AG09319 (cell line): ENCODE measurements at places on chromosomes 6 and 20.

DNA sequence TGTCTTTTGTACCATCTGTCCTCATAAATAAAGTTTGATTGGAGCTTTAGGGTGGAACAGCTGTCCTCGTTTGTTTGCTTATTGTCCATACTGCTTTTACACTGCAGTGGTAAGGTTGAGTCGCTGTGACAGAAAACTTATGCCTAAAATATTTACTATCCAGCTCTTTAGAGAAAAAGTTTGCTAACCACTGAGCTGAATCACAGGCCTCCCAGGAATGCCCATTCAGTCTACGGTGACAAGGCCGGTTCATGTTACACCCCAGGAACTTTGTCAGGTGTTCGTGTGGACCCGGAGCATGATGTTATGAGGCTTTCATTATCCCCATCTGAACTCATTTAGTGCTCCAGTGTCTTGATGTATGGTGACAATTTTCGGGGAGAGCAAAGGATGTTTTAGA, 401.1 kb downstream of the SAMD5 start:
- no peak for DNase-seq

DNA sequence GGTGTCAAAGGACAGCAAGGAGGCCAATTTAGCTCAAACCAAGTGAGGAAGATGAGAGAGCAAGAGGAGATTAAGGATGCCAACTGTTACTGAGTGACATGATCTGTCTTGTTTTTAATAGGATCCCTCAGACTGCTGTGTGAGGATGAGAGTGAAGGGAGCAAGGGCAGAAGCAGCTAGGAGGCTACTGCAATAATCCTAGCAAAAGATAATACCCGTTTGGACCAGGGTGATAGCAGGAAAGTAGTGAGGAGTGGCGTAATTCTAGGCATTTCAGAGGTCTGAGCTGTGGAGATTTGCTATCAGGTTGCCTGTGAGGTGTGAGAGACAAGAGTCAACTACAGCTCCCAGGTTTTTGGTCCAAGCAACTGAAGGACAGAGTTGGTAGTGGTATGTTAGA, 14.7 kb downstream of the UBE2V1 start:
- no peak for DNase-seq

DNA sequence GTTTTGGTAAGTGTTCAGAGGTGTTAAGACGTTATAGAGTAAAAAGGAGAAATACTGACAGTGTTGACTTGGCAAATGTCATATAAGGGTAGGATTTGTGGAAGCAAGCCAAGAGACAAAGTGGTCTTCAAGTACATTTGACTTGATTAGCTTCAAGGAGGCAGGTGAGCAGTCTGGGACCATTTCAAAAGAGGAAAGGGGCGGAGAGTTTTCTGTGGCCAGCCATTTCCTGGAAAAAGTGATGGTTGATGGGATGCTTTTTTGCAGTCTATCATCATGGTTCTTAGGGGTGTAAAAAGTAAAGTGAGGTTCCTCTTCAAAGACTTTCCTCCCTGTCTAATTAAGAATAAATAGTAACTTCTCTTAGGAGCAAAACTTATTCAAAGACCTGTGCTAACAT, 28.7 kb downstream of the FKBP1A start:
- no peak for DNase-seq

- no peak for DNase-seq
Measured at GRCh38 chr6:122609881-122610689, at the start of gene PKIB. Gene PKIB (plus strand): TSS chr6:122610405. CDS start chr6:122717795, 107,390 bp downstream.

DNA sequence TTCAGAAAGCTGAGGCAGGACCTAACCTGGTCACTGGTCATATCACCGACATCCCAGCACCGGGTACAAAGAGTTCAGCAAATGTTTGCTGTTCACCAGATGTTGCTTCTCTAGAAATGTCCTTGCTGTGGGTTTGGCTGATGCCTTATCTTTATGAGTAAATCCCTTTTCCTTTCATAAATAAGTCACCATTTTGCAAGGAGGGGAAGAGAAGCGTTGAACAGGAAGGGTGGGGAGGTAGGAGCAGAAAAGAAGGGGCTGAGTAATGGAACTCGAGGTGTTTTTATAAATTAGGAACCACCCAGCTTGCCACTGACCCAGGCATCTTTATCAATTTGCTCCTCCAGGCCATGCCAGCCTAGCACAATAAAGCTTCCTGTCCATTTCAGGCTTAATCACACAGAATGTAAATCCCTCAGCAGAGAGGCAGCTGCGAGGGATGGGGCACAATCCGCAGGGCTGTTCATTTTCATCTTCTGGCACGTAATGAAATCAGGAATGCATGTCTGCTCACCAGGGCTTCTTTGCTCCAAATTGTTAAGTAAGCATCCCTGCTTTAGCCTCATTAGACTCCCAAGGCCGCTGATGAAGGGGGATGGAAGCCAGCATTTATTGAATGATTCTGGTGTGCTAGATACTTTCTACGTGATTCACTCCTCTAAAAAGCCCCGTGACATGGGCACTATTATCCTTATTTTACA, 371.9 kb upstream of the CHD6 start:
- no peak for DNase-seq

GRCh38 chr20:728256-728944, 39.9 kb downstream of the SLC52A3 start:
- no peak for DNase-seq

DNA sequence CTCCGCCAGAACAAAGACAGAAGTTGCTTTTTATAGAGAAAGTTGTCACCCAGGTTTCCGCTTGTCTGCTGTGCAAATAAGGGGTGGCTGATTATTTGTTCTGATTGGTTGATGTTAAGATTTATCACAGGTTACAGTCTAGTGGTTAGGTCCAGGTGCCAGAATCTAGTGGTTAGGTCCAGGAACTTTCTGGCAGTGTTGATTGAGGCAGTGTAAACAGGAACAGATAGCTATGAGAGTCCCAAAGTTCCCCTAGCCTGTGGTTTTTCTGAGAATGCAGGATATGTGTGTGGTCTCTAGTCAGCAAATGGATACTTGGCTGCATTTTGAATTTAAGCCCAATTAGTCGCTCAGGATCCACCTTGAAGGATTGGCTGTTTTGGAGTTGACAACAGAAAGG, 148.0 kb downstream of the TMEM200A start:
- peak; percentile 25 for DNase-seq

DNA sequence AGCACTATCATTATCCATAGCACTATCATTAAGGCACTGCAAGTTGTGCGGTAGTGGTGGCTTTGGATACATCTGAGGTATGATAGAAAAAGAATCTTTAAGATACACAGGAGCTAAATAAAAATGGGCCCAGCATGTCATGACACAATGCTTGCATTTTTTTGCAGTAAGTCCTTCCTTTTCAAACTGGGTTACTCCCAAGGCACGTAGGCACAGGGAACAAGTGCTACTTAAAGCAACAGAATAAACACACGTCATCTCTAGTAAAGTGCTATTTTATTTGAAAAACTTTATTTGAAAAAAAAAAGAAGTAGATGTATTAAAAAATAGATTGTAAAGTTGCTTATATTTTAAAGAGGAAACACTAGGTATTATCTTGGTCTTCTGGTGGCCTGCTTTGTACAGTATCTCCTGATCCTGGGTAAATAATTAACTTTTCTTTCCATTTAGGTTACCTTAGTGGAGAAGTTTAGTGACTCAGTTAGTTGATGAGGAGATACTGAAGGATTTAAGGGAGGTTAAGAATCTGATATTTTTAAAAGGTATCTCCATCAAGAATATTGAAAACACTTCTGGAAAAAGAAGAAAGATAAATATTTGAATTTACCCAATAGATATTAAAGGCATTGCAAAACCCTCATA, 129.6 kb downstream of the EDN1 start:
- DNase-seq = no peak

GRCh38 chr6:158290040-158290439, 22.2 kb upstream of the TULP4 start:
- DNase-seq = no peak

GRCh38 chr6:170459451-170459850, 93.7 kb downstream of the PSMB1 start:
- DNase-seq = no peak

GRCh38 chr20:32168184-32168910, 39.2 kb downstream of the PLAGL2 start:
- no peak for DNase-seq

DNA sequence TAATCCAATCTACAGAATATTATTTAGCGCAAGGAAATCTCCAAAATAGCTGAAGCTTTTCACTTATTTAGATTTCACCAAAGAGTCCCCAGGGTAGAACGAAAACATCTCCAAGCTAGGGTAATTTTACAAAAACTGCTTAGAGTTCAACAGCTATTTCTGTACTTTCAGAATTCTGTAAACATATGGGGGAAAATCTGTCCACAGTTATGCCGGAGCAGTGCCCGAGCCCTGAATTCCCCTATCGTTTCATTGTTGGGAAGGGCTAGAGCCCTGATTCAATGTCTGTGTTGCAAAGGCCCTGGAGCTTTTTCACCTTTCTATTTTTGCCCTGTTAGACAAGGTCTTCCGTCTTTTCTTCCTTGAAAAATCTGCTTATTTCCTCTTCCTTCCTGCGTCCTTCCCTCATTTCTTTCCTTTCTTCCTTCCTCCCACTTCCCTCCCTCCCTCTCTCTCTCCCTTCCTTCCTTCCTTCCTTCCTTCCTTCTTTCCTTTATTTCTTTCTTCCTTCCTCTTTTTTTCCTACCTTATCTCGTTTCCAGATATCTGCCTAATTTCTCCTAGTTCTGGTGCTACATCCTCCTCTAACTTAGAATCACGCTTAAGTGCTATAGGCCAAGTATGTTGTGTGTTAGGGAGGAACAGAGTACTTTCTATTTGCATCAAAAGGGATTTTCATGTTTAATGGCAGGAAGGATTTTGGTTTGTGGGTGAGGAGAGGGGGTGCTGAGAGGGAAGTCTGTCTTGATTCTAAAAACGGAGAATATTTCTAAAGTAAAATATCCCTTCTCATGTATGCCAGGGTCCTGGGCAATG, 122.5 kb upstream of the BMP2 start:
- no peak for DNase-seq

DNA sequence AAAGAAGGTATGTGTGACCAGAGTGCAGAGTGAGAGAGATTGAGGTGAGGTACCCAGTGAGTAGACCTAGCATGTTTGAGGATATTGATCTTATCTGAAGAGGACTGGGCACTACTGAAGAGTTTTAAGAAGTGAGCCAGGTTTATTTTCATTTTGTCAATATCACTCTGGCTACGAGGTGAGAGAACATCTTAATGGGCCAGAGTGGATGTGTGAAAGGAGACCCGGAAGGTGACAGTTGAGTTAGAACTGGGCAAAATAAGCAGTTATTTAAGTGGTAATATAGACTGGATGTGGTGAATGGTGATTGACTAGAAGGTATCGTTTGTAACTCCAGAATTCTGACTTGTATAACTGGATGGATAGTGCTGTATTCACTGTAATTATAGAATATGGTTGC, 134.1 kb downstream of the QKI start:
- no peak for DNase-seq

- peak; percentile 93 for DNase-seq
Measured at GRCh38 chr6:169162752-169163407, 90.8 kb downstream of the THBS2 start.

GRCh38 chr6:136647363-136647852, 97.2 kb upstream of the MAP7 start:
- peak; percentile 60 for DNase-seq

- DNase-seq = no peak
Measured at GRCh38 chr6:13368079-13368730, 39.9 kb upstream of the TBC1D7 start.

DNA sequence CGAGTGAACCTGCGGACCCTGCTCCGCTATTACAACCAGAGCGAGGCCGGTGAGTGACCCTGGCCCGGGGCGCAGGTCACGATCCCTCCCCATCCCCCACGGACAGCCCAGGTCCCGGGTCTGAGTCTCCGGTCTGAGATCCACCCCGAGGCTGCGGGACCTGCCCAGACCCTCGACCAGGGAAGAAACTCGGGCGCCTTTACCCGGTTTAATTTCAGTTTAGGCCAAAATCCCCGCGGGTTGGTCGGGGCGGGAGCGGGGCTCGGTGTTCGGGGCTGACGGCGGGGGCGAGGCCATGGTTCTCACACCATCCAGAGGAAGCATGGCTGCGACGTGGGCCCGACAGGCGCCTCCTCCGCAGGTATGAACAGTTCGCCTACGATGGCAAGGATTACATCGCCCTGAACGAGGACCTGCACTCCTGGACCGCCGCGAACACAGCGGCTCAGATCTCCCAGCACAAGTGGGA, 46.9 kb upstream of the TRIM26 start:
- no peak for DNase-seq

DNA sequence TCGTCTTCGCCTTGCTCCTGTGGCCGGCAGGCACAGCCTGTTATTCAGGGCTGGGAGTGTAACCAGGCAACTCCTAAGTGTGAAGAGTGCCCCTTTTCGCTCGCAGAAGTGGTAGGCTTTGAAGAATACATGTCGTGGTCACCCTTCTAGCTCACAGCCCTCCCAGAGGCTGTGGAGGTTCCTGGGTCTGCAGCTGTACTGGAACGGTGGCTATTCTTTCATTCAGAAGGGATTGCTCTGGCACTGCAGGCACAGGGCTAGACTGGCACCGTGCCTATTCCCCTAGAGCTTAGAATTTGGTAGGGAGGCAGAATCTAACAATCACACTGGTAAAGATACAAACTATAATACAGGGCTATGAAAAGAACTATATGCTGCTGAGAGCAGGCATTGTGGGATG, 1.1 kb upstream of the SRSF12 start:
- no peak for DNase-seq

DNA sequence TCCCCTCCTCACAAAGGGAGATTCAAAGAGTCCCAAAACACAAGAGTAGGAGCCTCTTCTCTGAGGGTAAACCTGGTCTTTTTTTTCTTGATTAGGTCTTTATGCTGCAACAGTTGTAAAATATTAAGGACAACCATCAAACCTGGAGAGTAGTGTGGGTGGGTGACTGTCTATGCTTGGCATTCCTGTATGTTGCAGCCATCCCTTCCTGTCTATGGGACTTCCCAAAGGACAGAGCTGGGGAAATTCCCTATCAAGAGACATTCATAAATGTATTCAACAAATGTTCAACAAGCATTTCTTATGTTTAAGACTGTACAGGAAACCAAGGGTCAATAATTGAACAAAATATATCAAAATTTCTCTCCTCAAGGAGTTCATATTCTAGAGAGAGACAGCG, 5.5 kb downstream of the BTN2A2 start:
- no peak for DNase-seq

DNA sequence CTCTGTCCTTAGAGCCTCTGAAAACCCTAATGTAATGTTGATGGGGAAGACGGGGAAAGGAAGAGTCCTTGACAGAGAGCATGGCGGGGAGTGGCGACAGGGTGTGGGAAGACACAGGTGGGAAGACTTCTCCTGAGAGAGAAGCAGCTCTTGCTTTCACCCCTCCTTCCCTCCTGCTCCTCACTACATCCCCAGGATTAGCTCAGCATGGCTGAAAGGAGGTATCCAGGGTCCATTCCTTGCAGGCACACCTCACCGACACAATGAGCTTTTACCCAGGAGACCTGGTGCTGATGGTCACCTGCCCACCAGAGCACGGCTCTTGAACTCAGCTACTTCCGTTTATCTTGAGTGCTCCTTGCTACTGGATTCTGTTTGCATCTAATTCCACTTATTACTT, 469.3 kb downstream of the CDH26 start:
- no peak for DNase-seq

GRCh38 chr6:13282393-13283069, 45.8 kb downstream of the TBC1D7 start:
- no peak for DNase-seq

DNA sequence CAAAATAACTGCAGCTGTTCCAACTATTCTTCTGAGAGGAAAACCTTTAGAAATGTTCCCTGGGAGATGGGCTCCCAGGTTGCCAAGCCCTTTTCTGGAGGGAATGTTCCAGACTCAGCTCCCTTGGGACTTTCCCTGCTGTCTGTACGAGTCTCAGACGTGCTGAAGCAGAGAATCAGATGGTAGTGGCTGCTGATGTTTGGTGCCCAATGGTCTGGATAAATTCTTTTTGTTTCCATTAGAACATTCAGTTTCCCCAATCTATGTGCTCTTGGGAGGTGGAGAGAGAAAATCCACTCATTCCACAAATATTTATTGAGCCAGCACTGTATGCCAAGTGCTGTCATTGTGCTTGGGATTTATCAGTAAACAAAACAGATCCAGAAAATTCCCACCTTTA, 40.0 kb downstream of the SNHG17 start:
- no peak for DNase-seq
